CD4-positive, alpha-beta memory T cell (primary cell): ENCODE measurements at places on chromosomes 2 and 18. TPM values are rescaled to one million over a fixed set of nuclear protein-coding genes. Genes with fewer than 3 reads are reported as not detected.

GRCh38 chr18:45690975-45691815 lies 32.8 kb upstream of the SLC14A1 start:
- no peak overlapping the region for H3K4me3 ChIP-seq
- H3K27me3 ChIP-seq, result no peaks in the 10 kb centered on the region

GRCh38 chr2:189522435-189523151 lies 58.0 kb downstream of the SLC40A1 start:
- H3K27ac ChIP-seq, result no peak overlapping the region
- no peaks in the 10 kb centered on the region for H3K36me3 ChIP-seq
- no peak overlapping the region for H3K4me3 ChIP-seq
- H3K27me3 ChIP-seq, result no peaks in the 10 kb centered on the region
- H3K4me1 ChIP-seq, result no peaks in the 10 kb centered on the region

DNA sequence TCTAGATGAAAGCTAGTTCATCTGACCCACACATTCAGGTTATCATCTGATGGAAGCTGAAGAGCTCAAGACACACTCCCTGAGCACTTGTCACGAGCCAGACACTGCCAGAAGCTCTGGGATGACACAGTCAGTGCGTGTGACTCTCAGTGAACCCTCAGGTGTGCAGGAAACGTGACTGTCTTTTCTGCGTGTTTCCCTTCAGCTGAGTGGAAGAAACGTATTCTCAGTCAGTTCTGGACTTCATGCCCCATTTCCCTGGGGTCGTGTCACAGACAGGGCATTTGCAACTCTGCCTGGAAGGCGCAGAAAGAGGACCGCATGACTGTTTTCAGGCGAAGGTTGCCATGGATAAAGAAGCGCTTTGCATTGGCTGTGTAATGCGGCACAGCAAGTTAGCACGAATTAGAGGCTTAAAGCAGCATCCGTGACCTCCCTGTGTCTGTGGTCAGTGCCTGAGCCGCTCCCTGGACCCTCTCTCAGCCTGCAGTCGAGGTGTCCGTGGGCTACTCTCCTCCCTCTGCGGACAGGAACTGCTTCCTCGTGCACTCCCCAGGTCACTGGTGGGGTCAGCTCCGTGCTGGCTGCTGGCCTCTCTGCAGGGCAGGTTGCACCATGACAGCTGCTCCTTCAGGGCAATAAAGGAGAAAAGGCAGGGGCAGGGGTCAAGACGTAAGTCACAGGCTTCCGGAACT lies 3.3 kb upstream of the ALLC start:
- DNase-seq, result no peak
- no peak overlapping the region for H3K27ac ChIP-seq
- H3K4me3 ChIP-seq, result no peak overlapping the region
- H3K27me3 ChIP-seq, result no peaks in the 10 kb centered on the region

GRCh38 chr2:86336675-86337243 lies 667 bp downstream of the REEP1 start:
- peaks cover 29% of the 10 kb centered on the region for H3K27me3 ChIP-seq
- no peak overlapping the region for H3K4me3 ChIP-seq
- peaks cover 5% of the 10 kb centered on the region for H3K4me1 ChIP-seq
- no peaks in the 10 kb centered on the region for H3K36me3 ChIP-seq

Gene HOXD1
- total RNA-seq, result not detected

Gene KDM3A
- total RNA-seq, result 164 TPM
